T-helper 2 cell treated with Interferon-gamma antibody and Interleukin-4, amounts not matched to agents 5 μg/mL and 100 μg/mL, for 36 hours (primary cell): ENCODE measurements at places on chromosomes 13 and 19.
A peak's percentile ranks its signal among the peaks of the same experiment; 100 is the strongest.

GRCh38 chr19:44596428-44597130 is 16.8 kb upstream of the IGSF23 start:
- DNase-seq = no peak

DNA sequence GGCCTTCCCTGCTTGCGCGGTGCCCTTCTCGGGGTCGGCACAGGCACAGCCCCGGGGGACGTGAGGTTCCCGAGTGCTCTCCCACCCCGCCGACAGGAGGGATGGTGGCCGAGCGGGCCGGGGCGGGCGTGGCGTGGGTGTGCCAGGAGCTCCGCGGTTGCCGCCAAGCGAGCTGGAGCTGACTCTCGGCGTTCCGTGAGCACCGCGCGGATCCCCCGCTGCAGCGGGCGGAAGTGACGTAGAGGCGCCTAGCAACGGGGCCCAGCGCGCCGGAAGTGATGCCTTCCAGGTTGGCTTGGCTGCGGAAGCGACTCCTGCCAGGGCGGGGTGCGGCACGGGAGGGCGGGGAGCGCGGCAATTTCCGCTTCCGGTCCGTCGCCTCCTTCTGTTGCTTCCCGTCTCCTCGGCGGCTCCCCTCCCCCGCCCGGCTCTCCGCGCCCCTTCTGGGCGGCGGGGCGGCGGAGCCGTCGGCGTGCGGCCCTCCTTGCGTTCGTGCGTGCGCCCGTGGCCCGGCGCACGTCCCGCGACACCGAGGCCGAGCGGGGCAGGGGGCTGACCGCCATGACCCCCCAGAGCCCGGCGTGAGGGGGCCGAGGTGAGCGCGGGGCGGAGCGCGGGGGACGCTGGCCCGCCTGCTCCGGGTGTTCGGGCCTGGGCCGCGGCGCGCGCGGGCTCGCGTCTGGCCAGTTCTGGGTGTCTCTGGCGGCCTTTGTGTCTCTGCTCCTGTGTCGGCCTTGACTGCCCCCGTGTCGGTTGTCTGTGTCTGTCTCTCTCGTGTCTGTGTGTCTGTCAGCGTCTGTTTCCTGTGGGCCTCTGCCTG is at the start of gene EPN1:
Gene EPN1 (plus strand): TSS at position 386 of the 820 bp plus-strand sequence. CDS start 3,402 bp downstream, outside the sequence.
- peak; percentile 96 for DNase-seq

DNA sequence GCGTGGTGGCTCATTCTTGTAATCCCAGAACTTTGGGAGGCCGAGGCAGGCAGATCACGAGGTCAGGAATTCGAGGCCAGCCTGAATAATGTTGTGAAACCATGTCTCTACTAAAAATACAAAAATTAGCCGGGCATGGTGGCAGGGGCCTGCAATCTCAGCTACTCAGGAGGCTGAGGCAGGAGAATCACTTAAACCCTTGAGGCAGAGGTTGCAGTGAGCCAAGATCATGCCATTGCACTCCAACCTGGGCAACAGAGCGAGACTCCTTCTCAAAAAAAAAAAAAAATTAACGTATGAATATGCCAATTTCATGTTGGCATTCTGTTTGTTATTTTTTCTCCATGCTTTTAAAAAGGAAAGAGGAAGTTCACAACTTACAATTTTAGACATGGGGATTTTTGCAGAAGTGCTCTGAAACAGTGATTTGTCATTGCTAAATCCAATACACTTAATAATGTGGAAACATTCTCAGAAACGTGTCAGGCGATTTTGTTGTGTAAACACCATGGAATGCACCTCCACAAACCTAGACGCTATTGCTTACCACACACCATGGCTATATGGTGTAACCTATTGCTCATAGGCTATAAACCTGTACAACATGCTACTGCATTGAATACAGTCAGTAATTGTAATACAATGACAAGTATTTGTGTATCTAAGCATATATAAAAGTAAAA is 115.9 kb upstream of the PCDH20 start:
- DNase-seq = no peak

DNA sequence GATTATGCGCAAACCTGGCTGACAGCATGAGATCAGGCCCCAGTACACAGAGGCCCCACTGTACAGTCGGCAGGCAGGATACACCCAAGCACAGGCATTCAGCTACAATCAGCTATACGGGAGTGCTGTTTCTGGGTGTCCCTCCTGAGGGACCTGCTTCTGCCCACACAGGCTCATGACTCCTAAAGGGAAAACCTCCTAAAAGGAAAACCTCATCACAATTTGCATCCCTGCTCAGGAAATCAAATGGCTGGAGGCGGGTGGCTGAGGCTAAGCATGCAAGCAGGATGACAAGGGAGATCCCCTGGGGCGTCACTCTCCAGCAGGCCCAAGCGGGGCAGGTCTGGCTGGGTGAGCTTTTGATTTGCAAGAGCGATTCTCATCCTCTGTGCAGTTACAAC is 99.8 kb downstream of the CRYL1 start:
- DNase-seq = no peak

GRCh38 chr19:28023064-28023463 is 1189.9 kb downstream of the UQCRFS1 start:
- no peak for DNase-seq

- no peak for DNase-seq
Measured at GRCh38 chr19:18650021-18650390, 13.2 kb downstream of the KLHL26 start.

DNA sequence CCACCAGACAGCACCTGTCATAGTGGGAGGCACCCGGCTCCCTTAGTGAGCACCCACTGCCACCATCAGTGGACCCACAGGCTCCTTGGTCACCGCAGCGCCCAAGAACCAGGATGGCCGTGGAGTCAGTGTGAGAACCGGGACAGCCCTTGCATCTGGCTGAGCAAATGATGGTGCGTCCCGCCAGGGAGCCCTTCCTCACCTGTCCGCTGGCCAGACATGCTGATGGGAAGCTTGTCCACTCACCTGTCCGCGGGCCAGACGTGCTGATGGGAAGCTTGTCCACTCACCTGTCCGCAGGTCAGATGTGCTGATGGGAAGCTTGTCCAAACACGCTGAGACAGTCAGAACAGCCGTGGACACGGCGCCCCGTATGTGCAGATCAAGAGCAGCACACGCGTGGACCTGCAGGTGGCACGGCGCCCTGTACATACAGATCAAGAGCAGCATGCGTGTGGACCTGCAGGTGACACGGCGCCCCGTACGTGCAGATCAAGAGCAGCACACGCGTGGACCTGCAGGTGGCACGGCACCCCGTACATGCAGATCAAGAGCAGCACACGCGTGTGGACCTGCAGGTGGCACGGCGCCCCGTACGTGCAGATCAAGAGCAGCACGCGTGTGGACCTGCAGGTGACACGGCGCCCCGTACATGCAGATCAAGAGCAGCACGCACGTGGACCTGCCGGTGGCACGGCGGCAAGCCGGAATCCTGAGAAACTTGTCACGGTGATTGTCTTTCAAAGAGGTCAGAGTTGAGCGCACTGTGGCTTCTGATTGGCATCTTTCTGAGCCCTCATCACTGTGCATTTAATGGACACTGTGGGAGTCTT is 40.7 kb upstream of the DCUN1D2 start:
- no peak for DNase-seq

- peak; percentile 10 for DNase-seq
Measured at GRCh38 chr13:22077205-22077683, 406.4 kb downstream of the FGF9 start.

- peak; percentile 65 for DNase-seq
Measured at GRCh38 chr19:49497047-49497788, 984 bp downstream of the RPS11 start.

GRCh38 chr19:18756896-18757295 is 34.2 kb downstream of the COMP start:
- DNase-seq = no peak

GRCh38 chr13:112105892-112106291 is 38.9 kb downstream of the SOX1 start:
- DNase-seq = no peak

GRCh38 chr19:52366414-52366824 is 3.3 kb upstream of the ZNF880 start:
- no peak for DNase-seq
